ENCODE measurements at places on chromosomes 5 and 9.

GRCh38 chr5:73393611-73394489, 54.7 kb downstream of the FOXD1 start:
- no peak for DNase-seq

DNA sequence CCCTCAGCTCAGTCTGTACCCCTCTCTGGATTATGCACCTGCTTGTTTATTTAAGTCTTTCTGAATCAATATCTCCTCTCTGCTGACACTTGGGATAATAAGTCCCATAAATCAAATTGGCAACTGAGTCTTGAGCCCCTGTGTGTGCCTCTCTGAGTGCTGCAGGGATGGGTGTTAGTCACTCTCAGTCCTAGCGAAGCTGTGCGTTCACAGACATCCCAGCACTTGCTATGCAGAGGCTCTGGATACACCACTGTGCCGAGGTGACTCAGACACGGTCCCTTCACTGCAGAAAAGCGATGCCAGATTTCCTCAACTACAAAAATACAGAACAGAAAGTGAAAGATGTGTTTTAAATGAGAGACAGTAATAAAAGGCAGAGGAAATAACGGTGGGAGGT, 4.1 kb upstream of the KCNMB1 start:
- peak; percentile 31 for DNase-seq

GRCh38 chr5:79544131-79544530, 30.2 kb upstream of the HOMER1 start:
- DNase-seq = no peak

- no peak for DNase-seq
Observed at GRCh38 chr9:69145144-69145715, 28.8 kb upstream of the TJP2 start.

DNA sequence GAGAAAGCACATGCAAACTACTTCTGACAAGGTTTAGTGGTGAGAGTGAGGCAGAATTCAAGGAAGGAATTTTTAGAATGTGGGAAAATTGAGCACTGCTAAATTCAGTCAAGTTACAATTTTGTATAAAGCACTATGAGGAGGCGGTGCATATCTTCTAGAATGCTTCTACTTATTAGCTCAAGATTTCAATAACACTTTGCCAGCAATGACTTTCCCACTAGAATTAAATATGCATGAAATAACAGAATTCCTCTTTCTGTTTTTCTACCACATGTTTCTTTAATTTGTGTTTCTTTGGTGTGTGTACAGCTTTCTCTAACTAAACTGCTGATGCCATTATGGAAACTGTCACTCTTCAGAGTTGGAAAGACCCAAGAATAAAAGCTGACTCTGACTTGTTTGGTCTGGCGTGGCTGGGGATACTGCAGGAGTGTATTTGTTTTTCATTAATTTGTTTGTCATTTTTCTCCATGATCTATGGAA, 163.5 kb downstream of the ARSB start:
- DNase-seq = no peak

DNA sequence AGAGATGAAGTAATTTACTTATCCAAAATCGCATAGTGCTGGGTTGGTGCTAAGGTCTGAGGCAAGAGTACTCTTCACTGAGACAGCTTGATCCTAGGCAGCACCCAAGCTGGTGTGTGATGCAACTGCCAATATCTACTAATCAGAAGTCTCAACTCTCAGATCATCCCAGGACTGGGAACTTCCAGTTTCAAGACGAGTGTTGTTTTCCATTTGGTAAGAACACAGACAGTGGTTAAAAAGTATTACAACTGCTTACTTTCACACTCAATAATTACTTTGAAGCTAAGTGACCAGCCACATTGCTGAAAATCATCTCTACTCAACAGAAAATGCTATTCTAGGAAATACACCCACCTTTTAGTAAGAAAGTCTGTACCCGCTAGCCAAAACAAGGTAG, 45.3 kb downstream of the FBXW11 start:
- DNase-seq = no peak

GRCh38 chr5:96247708-96248107, 185.3 kb downstream of the PCSK1 start:
- no peak for DNase-seq

GRCh38 chr9:113525831-113526230, 62.3 kb downstream of the RGS3 start:
- DNase-seq = no peak

DNA sequence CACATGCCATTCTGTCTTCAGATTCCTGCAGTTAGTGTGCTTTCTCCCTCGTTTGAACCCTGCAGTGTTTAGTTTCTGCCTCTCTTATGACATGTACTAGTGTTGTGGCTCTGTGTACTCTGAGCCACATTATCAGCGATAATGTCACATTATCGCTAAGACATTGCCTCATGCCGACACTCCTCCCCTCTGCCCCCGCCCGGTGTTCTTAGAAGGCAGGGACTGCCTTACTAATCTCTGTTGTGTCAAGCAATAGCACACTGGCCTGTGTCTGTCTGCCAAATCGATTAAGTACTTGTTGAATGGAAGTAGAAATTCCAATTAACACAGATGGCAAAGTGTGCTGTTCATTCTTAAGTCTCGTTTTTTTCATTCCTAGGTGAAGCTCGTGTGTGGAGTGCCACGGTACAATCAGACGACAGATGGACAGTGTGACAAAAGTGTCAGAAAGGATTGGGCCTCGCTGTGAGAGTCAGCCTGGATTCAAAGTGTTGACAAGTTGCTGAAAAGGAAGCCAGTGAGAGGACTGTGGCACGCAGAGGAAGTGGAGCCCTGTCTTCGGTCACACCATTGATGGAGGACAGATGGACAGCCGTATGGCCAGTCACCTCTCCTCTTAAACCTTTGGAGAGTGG, 10.5 kb downstream of the PIK3R1 start:
- DNase-seq = no peak

GRCh38 chr9:34654323-34655051, 2.5 kb downstream of the IL11RA start:
- DNase-seq = no peak

DNA sequence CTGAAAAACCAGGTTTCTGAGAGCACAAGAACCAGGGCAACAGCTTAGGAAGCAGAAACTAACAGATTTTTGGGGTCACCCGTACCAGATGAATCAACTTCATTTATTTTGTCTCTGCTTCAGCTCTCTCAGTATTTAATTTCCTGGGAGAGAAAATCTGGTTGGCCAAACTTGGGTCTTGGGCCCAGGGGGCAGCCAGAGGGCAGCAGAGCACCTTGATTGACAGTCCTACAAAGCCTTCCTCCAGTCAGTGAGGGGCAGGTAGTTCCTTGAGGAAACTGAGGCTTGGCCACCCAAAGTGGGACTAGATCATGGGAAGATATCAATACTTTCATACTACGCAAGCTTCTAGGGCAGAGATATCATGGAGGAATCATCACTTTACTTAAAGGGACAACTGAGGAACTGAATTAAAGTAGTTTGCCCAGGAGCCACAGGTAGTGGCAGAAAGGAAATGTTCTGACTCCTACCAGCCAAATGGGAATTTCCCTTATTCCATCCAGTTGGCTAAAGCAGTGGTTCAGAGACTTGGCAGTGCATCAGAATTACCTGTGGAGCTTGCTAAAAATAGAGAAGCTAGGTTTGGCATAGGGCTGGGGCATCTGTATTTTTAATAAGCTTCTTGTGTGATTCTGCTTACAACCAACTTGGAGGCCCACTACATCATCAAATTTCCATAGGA, 21.5 kb upstream of the ARHGAP26 start:
- no peak for DNase-seq

DNA sequence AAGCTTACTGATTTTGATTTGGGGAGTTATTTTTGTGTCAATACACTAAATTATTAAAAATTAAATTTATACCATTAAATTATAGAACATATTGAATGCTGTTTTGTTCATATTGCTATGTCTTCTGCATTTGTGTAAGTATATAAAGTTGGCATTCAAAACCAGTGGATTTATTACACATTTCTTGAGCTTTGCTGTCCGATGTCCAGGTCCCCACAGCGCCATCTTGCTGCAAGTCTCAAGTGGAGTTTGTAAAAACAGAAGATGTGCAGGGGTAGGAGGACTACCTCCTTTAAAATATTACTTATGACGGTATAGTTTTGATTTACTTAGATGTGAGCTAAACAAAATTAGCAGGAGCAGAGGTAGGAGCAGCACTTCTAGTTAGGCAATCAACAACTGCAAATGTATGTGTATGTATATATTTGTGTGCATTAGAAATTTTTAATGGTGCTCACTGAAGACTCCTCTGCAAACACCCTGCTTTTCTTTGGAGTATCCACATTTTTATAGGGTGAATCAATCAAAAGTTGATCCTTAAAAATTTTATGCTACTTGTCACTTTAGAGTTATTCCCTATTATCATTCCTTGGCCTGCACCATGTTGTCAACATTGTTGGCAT, 37.4 kb downstream of the CPEB4 start:
- no peak for DNase-seq

- DNase-seq = no peak
Observed at GRCh38 chr9:88685966-88686365, 151.0 kb downstream of the NXNL2 start.

DNA sequence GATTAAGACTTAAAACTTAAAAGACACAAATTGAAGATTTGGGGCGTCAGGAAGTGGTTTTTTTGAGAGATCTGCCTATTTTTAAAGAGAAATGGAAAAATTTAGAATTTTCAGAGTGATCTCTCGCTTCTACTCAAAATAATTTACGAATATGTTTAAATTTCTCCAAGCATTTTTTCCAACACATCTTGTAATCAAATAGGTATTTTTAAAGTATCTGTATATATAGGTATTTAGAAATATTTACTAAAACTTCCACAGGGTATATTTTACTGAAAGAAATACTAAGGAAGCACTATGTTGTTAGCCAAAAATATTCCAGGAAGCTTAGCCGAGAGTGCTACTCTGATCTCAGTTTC, 9.8 kb upstream of the PCDHB1 start:
- DNase-seq = no peak

DNA sequence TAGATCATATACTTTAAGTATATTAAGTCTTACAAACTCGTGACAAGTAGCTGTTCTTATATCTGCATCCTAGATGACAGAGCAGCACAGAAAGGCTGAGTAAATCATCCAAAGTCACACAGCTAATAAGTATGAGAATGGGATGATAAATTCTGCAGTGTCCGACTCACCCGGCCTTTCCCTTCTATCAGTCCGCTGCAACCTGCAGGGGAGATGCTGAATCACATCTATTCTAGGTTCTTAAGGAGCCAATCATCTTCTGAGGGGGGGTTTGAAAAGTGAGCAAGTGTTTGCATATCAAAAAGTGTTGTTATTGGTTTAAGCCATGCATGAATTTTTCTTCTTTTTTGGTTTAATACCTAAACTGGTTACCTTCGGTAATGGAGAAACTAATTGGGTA, 38.9 kb downstream of the ADAMTS16 start:
- DNase-seq = no peak

GRCh38 chr9:99491408-99492158, 269.5 kb downstream of the SEC61B start:
- DNase-seq = no peak

DNA sequence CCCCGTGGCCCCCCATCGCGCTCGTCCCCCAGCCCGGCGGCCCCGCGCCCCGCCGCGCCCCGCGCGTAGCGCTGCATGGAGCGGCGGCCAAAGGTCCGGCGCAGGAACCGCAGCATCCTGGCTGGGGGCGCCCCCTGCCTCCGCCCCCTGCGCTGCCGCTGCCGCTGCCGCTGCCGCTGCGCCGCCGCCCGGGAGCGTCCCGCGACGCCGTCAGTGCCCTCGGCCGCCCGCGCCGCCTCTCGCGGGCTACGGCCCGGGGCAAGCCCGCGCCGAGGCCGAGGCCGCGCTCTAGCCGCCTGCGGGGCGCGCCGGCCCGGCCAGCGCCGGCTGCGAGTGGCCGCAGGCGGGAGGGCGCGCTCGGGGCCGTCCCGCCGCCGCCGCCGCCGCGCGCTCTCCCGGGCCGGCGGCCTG, 523 bp downstream of the EPB41L4B start:
- DNase-seq = no peak

DNA sequence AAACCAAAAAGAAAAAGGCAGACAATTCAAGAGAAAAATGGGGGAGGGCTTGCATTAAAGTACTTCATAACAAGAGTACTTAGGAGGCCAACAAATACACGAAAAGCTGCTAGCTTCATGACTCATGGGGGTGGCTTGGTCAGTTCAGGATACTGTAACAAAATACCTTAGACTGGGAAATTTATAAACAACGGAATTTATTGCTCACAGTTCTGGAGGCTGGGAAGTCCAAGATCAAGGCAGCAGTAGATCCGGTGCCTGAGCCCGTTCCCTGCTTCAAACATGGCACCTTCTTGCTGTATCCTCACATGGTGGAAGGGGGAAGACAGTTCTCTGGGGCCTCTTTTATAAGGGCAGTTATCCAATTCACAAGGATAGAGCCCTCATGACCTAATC, 111.4 kb downstream of the C9orf50 start:
- no peak for DNase-seq

- DNase-seq = no peak
Observed at GRCh38 chr5:143217065-143217803, 186.3 kb downstream of the NR3C1 start.

DNA sequence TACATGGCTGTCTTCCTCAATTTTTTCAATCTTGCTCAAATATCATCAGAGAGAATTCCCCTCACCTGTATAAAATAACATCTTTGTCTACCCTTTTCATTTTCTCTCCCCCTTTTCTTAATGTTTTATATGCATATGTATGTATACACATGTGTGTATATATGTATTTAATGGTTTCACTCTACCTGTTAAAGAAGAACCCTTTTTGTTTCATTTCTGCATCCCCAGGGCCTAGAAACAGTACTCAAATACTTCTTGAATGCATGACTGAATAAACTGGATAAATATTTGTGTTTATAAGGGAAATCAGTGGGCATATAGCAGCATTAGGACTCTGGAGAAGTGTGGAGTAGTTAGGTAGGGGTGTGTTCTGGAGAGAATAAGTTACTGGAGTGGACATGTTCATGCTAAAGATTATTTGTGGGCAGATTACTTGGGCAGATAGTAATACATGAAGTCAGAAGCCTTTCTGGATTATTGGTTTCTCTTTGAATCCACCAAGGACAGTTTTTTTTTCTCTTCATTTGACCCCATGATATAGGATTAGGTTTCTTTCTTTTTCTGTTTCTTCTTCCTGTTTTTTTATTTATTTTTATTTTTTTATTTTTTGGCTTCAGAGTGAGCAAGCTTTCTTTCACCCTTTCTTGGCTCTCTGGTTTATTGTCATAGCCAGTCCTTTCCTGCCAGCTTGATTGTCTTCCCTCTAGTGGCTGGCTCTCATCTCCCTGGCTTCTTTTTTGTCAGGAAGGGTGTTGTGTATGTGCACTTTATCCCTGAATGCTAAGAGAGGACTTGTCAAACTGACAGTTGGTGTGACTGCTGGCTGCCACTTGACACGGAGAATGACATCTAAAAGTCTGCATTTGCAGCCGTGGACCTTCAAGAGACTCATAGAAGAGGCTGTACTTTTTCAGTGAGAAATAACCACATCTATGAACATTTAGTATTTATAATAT, 89.3 kb downstream of the ZCCHC7 start:
- DNase-seq = no peak

GRCh38 chr5:74660873-74661272, 20.3 kb upstream of the ENC1 start:
- no peak for DNase-seq

Data from stimulated activated CD4-positive, alpha-beta T cell treated with anti-CD3 and anti-CD28 coated beads, Interleukin-15, amount 100 ng/mL, for 1 hour (primary cell).